T-helper 22 cell (primary cell): ENCODE measurements at places on chromosomes 7 and 10.

DNA sequence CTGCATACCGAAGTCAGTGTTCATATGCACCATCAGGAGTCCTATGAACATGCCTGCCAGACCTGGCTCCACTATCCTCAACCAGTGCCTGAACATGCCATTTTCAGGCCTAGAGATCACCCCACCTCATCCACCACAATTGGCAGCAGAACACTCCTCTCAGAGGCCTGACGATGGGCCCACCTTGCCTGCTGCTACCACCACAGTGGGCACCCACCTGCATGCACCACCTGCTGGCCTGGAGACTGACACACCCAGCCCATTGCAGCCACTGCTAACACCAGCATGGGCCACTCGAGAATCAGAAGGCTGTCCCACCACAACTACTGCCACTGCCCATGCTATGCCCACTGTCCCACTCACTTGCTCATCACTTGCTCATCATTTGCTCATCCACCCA lies 130.7 kb upstream of the FAM13C start:
- no peak for DNase-seq

- no peak for DNase-seq
Measured at GRCh38 chr10:29585488-29585976, 49.2 kb downstream of the SVIL start.

DNA sequence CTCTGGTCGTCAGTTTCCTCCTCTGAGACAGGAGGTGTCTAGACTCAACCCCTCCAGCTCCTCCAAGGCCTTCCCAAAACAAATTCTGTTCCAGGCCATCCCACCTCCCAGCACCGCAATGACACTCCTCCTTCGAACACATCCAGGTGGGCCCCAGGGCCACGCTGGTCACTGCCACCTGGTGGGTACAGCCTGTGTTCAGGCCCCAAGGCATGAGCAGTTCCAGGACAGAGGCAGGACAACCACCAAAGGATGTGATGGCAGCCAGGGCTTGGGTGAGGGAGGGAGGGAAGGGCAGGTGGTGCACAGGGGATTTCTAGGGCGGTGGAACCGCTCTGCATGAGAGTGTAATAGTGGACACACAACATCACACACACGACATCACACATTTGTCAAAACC lies 76.5 kb downstream of the PRKAG2 start:
- no peak for DNase-seq

DNA sequence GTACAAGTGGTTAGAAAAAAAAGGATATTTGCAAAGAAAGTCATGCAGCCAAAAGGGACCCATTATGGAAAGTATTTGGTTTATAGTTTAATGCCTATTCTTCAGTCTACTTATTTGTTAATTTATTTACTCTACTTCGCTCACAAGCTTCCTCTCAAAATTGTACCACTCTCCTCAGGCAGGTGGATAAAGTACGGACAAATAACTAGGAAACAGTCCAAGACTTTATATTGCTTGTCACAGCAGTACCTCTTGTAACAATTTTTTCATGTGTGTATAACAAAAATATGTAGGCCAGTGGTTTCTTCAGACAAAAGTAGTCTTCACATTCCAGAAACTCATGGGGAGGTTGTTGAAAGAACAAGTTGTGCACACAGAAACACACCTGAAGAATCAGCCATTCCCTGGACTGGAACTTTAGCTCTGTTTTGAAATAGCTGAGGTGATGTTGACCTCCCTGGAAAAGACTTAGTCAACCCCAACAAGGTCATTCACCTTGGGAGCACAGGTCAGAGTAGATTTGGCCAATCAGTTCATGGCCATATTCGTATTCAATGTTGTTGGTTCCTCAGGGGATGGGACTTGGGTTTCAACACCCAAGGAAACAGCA lies 73.4 kb downstream of the TES start:
- no peak for DNase-seq

DNA sequence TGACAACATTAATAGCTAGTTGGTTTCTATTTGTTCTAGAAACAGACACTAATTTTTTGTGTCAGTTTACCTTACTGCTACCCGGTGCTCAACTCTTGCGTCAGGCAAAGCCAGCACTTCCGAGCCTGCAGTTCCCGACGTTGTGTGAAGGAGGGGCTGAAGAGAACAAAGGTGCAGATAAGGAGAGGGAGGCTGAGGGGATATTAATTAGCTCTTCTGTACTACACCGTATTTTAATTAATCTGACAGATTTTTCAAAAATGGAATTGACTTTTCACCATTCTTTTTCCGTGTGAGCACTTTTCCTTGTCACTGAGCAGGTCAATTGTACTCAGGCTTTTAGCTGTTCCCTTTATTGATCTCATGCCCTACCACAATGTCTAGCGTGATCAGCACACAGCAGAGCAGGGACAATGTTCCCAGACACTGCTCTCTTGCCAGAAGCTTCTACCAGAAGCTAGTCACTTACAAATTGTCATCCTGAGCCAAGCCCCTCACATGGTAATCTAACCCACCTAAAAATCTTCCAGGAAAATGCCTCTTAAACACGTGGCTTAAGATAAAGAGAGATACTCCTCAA lies 650.5 kb upstream of the MKI67 start:
- DNase-seq: no peak

DNA sequence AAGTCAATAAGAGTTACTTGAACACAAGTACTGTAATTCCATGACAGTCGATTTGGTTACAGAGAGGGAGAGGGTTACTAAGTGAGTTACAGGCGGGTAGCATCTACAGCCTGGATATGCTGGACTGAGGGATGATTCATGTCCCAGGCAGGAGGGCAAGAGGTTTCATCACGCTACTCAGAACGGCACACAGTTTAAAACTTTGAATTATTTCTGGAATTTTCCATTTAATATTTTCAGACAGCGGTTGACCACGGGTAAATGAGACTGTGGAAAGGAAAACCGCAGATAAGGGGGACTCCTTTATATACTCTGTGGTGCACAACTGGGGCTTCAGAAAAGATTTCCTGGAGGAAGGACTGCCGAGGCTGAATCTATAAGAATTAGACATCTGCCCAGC lies 25.7 kb upstream of the LRRC4 start:
- no peak for DNase-seq

- DNase-seq: peak; percentile 2
Measured at GRCh38 chr10:28179006-28179742, 123.7 kb downstream of the MPP7 start.

GRCh38 chr7:44846816-44847508 lies 925 bp downstream of the H2AZ2 start:
- no peak for DNase-seq

DNA sequence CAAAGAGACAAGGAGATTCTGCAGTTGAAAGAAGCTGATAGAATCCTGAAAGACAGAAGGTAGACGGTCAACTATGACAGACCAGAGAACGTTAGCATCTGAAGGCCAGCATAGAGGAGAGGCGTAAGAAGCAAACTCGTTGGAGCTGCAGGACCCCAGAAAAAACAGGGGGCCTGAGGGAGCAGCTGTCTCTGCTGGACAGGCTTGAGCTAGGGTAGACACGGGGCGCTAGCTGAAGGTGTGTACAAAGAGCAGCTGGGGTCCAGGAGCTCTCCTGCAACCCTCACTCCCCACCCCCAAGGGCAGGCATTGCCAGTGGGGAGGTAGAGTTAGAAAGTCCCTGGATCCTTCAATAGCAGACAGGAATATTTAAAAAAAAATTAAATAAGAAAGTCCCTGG lies 14.6 kb upstream of the GDI2 start:
- no peak for DNase-seq

- DNase-seq: no peak
Measured at GRCh38 chr10:2834214-2834613, 233.1 kb upstream of the PFKP start.

DNA sequence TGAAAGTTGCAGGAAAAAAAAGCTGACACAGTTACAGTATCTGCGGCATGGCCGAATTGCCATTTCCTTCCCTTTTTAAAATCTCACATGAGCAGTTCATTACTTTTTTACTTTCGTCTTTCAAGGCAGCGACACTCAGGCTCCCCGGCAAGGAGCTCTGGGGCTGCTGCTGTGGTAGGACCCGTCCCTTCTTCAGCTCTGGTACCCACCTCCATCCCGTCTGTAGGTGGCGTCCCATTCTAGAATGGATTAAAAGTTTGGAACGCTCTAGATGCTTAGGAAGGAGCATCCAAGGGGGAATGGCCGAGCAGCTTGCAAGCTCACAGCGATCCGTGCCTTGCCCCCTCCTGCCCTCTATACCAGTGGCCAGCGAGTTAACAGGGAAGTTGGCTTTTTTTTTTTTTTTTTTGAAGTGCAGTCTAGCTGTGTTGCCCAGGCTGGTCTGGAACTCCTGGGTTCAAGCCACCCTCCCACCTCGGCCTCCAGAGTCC lies 22.8 kb upstream of the TTYH3 start:
- DNase-seq: no peak

GRCh38 chr10:117578999-117579590 lies 36.5 kb downstream of the EMX2 start:
- no peak for DNase-seq

DNA sequence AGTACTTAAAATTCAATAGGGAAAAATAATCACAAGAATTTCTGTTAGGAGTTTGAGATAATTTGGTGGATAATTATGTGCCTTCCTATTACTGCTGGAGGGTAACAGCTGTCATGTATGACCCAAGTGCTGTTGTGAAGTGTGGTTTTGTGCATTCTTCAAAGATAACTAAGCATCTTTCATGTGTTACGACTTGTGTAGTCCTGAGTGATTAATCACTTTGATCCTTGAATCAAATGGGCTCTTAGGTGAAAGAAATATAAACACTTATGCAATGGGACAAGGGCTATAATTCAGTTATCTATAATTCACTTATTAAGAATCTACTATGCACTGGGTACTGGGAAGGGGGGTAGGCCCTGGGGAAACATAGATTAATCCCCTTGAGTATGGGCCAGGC lies 89.0 kb downstream of the CH25H start:
- no peak for DNase-seq
